ENCODE measurements at places on chromosomes 13 and 19.

GRCh38 chr13:44870456-44870929 lies 118.8 kb downstream of the NUFIP1 start:
- DNase-seq, result no peak

DNA sequence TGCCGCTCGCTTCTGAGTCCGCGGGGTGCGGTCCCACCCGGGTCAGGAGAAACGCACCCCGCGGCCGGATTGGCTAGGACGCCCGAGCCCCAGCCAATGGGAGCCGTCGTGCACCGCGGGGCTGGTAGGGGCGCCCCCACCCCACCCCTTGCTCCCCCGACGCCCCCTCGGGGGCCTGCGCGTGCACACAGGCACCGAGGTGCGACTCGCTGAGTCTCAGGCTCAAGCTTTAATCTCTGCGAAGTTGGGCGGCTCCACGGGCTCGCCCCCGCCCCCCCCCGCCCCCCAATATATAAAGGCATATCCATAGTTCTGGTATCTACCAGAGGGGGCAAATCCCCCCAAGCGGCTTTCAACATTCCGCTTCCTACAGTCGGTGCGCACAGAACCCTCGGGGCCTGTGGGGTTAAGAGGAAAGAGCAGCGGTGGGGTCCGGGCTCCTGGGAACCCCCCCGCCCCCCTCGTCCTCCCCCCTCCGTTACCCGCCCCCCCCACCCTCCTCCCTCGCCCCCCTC lies at the start of gene COX6B2:
COX6B2 (minus strand) TSS at position 22 of the 515 bp plus-strand sequence. CDS start 198 bp downstream, outside the sequence.
- DNase-seq, result no peak

DNA sequence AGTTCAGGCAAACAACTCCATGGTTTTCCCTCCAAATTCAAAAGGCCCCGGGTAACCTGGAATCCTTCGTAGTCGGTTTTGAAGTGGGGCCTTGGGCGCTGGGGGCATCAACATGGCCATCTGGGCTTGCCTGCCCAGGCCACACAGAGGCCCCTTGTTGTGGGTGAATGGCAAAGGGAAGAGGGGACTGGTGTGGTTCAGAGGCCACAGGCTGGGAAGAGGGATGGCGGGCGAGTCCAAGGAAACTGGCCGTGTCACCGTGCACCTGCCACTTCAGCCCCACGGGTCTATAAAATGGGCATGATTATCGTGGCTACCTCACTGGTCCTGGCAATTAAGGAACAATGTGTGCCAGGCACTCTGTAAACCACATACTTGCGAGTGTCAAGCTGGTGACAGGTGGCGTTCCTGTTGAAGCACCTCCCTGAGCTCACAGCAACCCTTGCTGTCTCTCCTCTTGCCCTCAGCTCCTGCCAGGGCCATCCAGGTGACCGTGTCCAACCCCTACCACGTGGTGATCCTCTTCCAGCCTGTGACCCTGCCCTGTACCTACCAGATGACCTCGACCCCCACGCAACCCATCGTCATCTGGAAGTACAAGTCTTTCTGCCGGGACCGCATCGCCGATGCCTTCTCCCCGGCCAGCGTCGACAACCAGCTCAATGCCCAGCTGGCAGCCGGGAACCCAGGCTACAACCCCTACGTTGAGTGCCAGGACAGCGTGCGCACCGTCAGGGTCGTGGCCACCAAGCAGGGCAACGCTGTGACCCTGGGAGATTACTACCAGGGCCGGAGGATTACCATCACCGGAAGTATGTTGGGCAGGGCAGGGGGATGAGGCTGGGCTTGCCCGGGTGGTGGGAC lies 1.3 kb downstream of the LSR start:
- DNase-seq, result no peak

DNA sequence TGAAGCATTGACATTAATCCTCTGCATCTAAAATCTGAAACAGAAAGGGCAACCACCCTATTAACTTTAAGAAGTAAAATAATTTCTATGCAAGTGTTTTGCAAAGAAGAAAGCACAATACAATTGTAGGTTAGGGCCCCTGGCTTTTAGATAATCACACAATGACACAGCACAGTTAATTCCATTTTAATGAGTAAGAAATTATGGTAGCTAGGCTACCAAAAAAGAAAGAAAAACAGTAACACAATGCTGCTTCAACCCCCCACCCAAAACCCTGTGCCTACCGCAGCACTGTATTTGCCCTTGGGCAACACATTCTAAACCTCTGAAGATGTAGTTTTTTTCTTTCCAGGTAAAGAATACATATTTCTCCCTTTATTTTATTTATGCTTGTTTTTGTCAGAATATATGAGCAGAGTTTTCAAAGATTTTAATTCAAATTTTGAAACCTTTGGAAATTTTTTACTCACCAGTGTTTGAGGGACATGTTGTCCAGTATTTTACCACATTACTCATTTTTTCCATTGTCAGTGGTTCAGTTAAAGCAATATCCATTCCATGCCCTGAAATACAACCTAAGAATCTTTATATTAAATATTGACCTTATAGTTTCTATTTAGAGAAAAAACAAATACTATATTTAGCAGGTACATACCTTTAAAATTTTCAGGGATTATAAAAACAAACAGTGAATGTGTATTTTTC lies 21.1 kb downstream of the SOHLH2 start:
- DNase-seq, result no peak
